ENCODE measurements at places on chromosomes 5 and 9. TPM values are rescaled to one million over a fixed set of nuclear protein-coding genes. Genes with fewer than 3 reads are reported as not detected.

Gene CD72
- 4.4 TPM for total RNA-seq

Gene LCN2
- total RNA-seq = not detected

Gene KCNT1
- total RNA-seq = not detected

DNA sequence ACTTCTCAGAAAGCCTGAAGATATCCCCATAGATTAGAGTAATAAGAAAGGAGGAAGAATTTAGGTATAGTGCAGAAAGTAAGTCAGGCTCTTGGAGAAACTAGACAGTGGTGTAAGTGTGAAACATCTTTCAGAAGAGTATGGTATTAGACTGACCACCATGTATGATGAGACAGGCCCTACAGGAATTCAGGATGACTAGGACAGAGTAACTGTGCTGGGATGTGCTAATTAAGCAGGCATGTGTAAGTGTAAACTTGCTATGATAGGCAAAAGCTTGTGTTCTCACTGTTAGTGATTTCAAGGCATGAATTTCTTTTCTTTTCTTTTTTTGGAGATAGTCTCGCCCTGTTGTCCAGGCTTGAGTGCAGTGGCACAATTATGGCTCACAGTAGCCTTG, 70.8 kb downstream of the RAB24 start:
- H3K27ac ChIP-seq = no peak overlapping the region
- H3K36me3 ChIP-seq = peaks cover 14% of the 10 kb centered on the region
- H3K27me3 ChIP-seq = no peaks in the 10 kb centered on the region
- no peak overlapping the region for H3K4me3 ChIP-seq
- no peaks in the 10 kb centered on the region for H3K4me1 ChIP-seq
- no peak for DNase-seq

- no peaks in the 10 kb centered on the region for H3K27me3 ChIP-seq
- H3K4me3 ChIP-seq = no peak overlapping the region
- H3K4me1 ChIP-seq = no peaks in the 10 kb centered on the region
- no peak overlapping the region for H3K27ac ChIP-seq
Measured at GRCh38 chr9:114549697-114550330, 37.8 kb upstream of the ATP6V1G1 start.
